ENCODE measurements at places on chromosomes 3 and 15. TPM values are rescaled to one million over a fixed set of nuclear protein-coding genes. Genes with fewer than 3 reads are reported as not detected.

SPINK8 gene
- polyA plus RNA-seq, result not detected

BCL2A1 gene
- 11.1 TPM for polyA plus RNA-seq

DNA sequence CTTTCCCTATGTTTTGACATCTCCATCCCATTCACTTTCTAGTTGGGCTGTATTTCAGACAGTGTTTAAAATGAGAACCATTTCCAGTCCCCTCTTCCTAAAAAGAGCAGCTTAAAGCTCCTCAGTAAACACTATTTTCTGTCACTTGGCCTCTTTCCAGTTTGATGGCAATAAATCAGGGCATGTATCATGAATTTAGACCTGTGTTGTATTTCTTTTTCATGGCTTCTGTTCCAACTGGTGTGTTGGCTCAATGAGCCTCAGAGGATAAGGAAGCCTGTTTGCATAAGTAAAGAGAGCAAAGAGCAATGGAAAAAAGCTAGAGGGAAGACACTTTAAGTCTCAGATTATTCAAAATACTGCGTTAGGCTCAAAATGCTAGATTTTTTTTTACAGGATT lies 7.2 kb downstream of the CCDC80 start:
- DNase-seq, result peak; percentile 33
- H3K27me3 ChIP-seq, result no peaks in the 10 kb centered on the region
- H3K27ac ChIP-seq, result peak overlapping the region; percentile 85
- H3K36me3 ChIP-seq, result no peaks in the 10 kb centered on the region
- peaks cover 11% of the 10 kb centered on the region for H3K4me1 ChIP-seq

DNA sequence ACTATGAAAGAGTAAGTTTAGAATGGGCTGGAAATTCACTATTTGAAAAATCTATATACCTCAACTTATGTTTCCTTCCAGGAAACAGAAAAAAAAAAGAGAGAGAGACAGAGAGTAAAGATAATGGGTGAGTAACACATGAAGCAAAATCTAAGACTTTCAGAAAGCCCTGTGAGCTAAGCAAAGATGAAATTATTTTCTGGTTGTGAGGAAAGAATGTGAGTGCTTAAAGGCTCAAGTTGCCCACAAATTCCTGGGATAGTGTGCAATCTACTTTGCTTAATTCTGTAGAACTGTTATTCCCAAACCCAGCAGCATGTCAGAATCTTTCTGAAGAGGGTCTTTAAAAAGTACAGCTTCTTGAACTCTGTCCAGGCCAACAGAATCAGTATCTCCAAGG lies 337.7 kb upstream of the AGTR1 start:
- no peaks in the 10 kb centered on the region for H3K27me3 ChIP-seq
- H3K36me3 ChIP-seq, result no peaks in the 10 kb centered on the region
- no peaks in the 10 kb centered on the region for H3K4me1 ChIP-seq

GRCh38 chr3:18134386-18135059 lies 290.6 kb downstream of the SATB1 start:
- H3K4me1 ChIP-seq, result no peaks in the 10 kb centered on the region
- H3K4me3 ChIP-seq, result no peak overlapping the region
- H3K27ac ChIP-seq, result no peak overlapping the region
- DNase-seq, result no peak
- no peaks in the 10 kb centered on the region for H3K27me3 ChIP-seq

DNA sequence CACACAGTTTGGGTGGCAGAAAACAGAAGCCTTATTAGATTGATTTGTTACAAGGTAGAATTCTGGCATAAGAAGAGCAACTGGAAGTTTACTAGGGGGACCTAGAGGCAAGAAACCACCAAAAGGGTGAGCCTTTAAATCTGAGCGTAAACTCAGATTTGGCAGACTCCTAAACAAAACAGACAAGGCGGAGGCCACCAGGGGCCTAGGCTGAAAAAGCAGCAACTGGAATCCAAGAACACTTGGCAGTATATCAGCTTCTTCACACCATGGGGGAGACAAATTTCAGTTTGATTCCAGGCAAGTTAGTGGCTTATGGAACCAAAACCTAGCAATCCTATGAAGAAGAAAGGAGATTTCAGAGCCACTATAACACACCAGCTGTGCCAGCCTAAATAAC lies 220.0 kb downstream of the C3orf38 start:
- DNase-seq, result no peak
- no peaks in the 10 kb centered on the region for H3K27me3 ChIP-seq
- H3K4me3 ChIP-seq, result no peak overlapping the region
- H3K4me1 ChIP-seq, result no peaks in the 10 kb centered on the region

GRCh38 chr15:74460298-74460697 lies 662 bp downstream of the UBL7 start:
- peak overlapping the region; percentile 52 for H3K4me3 ChIP-seq
- H3K27me3 ChIP-seq, result no peaks in the 10 kb centered on the region
- H3K4me1 ChIP-seq, result no peaks in the 10 kb centered on the region
- no peak for DNase-seq
- peak overlapping the region; percentile 68 for H3K27ac ChIP-seq
- no peaks in the 10 kb centered on the region for H3K36me3 ChIP-seq

GRCh38 chr15:44595246-44595645 lies 58.3 kb downstream of the EIF3J start:
- no peak overlapping the region for H3K4me3 ChIP-seq
- no peak overlapping the region for H3K27ac ChIP-seq
- peaks cover 2% of the 10 kb centered on the region for H3K36me3 ChIP-seq
- H3K27me3 ChIP-seq, result no peaks in the 10 kb centered on the region
- no peak for DNase-seq

MUC20 gene
- 15.3 TPM for polyA plus RNA-seq

DNA sequence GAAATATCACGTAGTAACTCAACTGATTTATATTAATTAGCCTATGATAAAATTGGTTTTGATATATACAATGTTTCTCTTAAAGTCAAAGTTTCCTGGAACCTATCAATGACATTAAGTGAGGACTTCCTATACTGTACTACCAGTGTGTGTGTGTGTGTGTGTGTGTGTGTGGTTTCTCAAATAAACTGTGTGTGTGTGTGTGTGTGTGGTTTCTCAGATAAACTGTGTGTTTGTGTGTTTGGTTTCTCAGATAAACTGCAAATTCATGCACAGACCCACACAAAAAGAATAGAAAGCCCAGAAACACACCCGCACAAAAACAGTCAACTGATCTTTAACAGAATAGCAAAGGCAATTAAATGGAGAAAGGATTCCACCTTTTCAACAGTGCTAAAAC lies 14.5 kb upstream of the WDR5B start:
- no peaks in the 10 kb centered on the region for H3K36me3 ChIP-seq
- no peak for DNase-seq
- no peaks in the 10 kb centered on the region for H3K27me3 ChIP-seq
- H3K4me3 ChIP-seq, result no peak overlapping the region
- no peaks in the 10 kb centered on the region for H3K4me1 ChIP-seq

DNA sequence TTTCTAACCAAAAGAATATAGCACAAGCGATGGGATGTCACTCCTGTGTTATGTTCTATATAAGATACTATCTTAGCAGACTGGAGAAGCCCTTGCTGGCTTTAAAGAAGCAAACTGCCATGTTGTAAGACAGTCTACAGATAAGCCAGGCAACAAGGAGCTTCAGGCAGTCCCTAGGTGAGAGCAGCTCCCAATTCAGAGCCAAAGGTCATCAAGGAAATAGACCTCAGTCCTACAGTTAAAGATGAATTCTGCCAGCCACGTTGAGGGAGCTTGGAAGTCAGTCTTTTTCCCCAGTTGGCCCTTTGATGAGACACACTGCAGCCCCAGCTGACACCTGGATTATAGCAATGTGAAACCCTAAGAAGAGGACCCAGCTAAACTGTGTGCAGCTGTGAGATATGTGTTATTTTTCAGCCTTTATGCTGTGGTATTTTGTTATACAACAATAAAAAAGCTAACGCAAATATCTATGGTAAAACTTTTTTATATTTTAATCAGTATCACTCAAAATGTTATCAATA lies 102.5 kb upstream of the AKAP13 start:
- H3K4me3 ChIP-seq, result no peak overlapping the region
- H3K27ac ChIP-seq, result no peak overlapping the region
- no peaks in the 10 kb centered on the region for H3K36me3 ChIP-seq
- DNase-seq, result no peak
- no peaks in the 10 kb centered on the region for H3K4me1 ChIP-seq
- H3K27me3 ChIP-seq, result no peaks in the 10 kb centered on the region

GXYLT2 gene
- 24.9 TPM for polyA plus RNA-seq

- H3K27me3 ChIP-seq, result no peaks in the 10 kb centered on the region
- H3K36me3 ChIP-seq, result no peaks in the 10 kb centered on the region
- no peak for DNase-seq
These were observed 111.0 kb upstream of the CPNE4 start for GRCh38 chr3:132145833-132146232.

DNA sequence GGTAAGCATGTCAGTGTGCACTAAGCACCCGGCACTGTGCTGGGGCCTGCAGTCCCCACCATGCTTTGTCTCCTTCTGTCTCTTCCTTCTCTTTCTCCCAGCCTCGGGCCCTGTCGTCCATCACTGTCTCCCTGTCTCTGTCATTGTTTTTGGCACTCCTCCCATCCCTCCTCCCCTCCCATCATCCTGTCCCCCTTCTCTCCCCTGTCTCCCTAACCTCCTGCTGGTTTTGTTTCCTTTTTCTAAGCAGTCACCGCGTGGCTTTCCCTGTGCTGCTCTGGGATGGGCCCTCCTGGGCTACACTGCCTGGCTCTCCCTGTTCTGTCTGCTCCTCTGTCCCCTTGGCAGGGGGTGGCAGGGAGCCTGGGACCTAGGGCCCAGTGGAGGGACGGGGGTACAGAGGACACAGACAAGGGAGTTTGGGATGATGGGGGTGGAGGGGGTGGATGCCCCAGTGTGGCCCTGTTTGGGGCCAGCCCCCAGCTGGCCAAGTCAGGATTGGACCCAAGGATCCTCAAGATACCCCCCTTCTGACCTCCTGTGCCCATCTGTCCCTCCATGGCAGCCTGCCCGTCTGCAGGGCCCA lies 5.7 kb downstream of the CHST13 start:
- H3K4me1 ChIP-seq, result peaks cover 35% of the 10 kb centered on the region
- no peaks in the 10 kb centered on the region for H3K36me3 ChIP-seq
- H3K27me3 ChIP-seq, result peaks cover 9% of the 10 kb centered on the region
- no peak overlapping the region for H3K4me3 ChIP-seq

- H3K4me3 ChIP-seq, result no peak overlapping the region
- H3K27ac ChIP-seq, result peak overlapping the region; percentile 77
- H3K27me3 ChIP-seq, result no peaks in the 10 kb centered on the region
- H3K36me3 ChIP-seq, result no peaks in the 10 kb centered on the region
- peak; percentile 65 for DNase-seq
- peaks cover 19% of the 10 kb centered on the region for H3K4me1 ChIP-seq
These were observed 70.3 kb downstream of the SENP2 start for GRCh38 chr3:185656321-185656840.

DNA sequence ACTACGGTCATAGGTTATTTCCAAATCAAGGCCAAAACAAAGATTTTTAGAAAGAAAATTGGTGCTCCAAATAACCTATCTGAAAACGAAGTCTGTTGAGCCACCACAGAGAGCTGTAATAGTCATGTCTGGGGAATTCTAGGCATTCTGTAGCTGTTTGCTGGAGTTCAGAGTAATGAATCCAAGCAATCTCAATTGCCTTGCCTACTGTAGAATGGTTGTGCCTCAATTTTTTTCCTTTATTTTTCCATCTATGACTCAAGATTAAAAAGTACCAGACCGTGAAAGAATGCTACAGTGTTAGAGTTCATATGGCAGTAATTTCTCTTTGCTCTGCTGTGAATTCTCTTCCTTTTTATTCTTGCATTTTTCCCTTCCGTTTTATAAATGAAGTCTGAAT lies 1007.2 kb upstream of the ALCAM start:
- no peak overlapping the region for H3K27ac ChIP-seq
- no peaks in the 10 kb centered on the region for H3K36me3 ChIP-seq
- H3K4me1 ChIP-seq, result no peaks in the 10 kb centered on the region
- DNase-seq, result peak; percentile 19
- no peaks in the 10 kb centered on the region for H3K27me3 ChIP-seq
